ENCODE measurements at places on chromosomes 7 and 10.

GRCh38 chr7:1351881-1352625, 107.2 kb downstream of the MICALL2 start:
- DNase-seq, result no peak

DNA sequence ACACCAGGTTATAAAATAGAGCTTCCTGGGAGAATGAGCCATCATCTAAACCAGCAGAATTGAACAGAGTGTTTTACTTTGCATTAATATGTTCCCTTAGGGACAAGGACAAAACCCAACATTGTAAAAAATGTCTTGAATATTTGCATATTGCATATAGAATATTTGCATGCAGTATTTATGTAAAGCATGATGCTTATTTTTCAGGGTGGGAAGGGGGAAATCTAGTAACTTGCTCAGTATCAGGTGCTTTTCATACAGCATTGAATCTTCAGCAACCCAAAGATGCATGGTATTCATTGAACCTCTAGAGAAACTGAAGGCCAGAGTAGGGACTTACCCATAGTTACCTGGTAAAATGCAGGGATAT, 409.2 kb upstream of the ZMIZ1 start:
- DNase-seq, result no peak

DNA sequence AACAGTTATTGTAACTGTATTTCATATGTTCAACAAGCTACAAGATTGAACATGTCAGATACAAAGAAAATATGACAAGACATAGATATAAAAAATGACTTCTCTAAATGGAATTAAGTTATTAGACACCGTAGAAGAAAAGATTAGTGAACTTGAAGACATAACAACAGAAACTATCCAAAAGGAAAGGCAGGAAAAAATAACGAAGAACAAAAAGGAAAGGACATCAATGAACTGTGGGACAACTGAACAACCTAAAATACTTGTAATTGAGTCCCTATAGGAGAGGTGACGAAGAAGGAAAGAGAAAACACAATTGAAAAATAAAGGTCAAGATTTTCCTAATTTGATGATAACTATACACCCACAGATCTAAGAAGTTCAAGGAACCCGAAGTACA, 32.3 kb downstream of the UPF2 start:
- DNase-seq, result no peak

- DNase-seq, result no peak
These were observed 169.3 kb upstream of the LRRN3 start for GRCh38 chr7:110921595-110922151.

DNA sequence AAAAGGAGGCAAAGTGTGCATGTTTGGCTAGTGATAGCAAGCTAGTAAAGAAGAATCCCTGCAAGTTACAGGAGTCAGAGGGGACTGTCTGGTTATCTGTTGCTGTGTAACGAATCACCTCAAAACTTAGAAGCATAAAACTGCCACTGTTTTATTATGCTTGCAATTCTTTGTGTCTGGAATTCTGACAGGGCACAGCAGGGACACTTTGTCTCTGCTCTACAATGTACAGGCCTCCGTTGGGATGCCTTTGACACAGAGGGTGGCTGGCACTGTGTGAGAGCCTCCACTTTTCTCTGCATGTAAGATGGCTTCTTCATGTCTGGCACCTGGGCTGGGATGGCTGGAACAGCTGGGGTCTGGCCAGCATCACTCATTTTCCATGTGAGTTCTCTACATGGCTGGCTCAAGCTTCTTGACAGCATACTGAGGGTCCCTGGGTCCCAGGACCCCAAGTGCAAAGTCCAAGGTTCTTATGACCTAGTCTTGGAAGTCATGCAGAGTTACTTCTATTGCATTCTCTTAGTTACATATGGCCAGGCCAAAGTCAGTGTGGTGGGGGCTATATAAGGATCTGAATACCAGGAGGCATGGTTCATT, 276.9 kb downstream of the RPS24 start:
- DNase-seq, result no peak

- DNase-seq, result no peak
These were observed 141.4 kb upstream of the INSYN2A start for GRCh38 chr10:127337801-127338200.

DNA sequence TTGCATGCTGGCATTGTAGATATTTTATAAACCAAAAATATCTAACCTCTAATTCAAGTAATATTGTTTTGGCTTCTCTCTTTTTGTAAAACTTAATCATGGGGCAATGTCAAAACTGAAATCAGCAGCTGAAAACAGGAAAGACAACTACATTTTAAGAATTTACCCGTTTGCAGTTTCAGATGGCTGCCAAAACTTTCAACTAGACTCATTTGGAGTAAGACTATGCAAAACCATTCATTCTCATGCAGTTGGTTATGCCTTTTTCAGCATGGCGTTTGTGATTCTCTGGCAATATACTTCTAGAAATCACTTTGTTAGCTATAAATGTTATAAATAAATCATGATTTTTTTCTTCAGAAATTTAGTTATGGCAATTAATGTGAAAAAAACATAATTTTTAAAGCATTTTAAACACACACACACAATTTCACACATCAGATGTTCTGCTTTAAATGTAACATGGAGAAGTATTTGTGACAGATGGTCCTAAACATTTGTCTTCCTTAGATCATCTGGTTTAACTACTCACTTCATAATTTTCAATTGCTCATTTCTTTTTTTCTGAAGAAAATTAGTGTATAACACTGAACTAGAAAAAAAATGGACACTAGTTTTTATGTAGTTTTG, 116.4 kb downstream of the ITGB8 start:
- DNase-seq, result no peak

Measured in Panc1 (cell line).